ENCODE measurements at places on chromosomes 5 and 9.

DNA sequence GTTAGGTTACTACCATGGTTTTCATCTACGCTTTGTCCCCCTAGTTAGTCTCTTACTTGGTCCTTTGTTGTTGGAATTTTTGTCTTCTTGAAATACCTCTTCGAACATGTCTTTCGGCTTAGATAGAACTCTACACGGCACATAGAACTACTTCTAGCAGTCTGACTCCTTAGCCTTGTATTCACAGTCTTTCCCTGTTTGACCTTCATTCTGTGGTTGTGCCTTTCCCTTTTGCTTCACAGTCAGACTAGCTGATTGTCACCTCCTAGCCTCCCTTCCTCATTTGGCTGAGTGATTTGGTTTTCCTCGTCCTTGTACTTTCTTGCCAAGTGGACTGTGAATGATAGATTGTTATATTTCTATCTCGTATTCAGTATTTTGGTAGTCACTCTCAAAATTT, 10.7 kb downstream of the SMAD5 start:
- no peak overlapping the region for H3K4me3 ChIP-seq
- DNase-seq, result no peak
- H3K27me3 ChIP-seq, result no peaks in the 10 kb centered on the region
- H3K36me3 ChIP-seq, result no peaks in the 10 kb centered on the region

DNA sequence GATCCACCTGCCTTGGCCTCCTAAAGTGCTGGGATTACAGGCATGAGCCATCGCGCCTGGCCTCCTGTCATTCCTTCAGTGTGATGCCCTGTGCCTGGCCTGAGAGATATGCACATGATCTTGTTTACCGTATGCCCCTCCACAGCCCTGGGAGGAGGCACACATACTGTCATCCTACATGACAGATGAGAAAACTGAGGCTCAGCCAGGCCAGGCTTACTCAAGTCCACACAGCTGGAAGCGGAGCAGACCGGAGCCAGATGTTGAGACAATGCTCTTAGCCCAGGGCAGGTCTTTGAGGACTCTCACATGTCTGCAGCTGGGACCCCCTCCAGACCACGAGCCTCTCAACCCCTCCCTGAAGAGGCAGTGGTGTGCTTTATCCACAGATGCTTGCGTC, 38.7 kb upstream of the SH3PXD2B start:
- no peaks in the 10 kb centered on the region for H3K4me1 ChIP-seq
- H3K36me3 ChIP-seq, result no peaks in the 10 kb centered on the region
- H3K27me3 ChIP-seq, result peaks cover 64% of the 10 kb centered on the region
- no peak for DNase-seq

DNA sequence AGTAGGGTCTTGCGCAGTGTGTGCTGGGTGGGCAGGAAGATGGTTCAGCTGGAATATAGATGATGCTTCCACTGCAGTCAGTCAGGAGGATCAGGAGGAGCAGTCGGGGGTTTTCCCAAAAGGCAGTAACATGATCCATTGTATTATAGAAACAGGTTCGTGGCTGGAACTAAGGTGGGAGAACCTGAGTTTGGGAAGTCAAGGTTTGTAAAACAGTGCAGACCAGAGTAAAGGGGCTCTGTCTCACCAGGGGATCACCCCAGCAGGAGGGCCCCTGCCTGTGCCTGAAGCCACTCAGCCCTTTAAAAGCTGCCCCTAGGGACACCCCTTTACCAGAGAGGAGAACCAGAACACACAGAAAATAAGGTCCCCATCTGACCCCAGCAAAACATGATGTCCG, 213.4 kb downstream of the AUH start:
- no peak overlapping the region for H3K4me3 ChIP-seq
- no peak for DNase-seq

- H3K4me1 ChIP-seq, result no peaks in the 10 kb centered on the region
- H3K27ac ChIP-seq, result no peak overlapping the region
- H3K27me3 ChIP-seq, result peaks cover 3% of the 10 kb centered on the region
- DNase-seq, result no peak
Observed at GRCh38 chr5:39696672-39697398, 272.1 kb upstream of the DAB2 start.

GRCh38 chr9:34992376-34992951, 2.9 kb downstream of the DNAJB5 start:
- no peaks in the 10 kb centered on the region for H3K27me3 ChIP-seq
- H3K4me1 ChIP-seq, result peaks cover 44% of the 10 kb centered on the region
- H3K36me3 ChIP-seq, result peaks cover 14% of the 10 kb centered on the region
- H3K4me3 ChIP-seq, result no peak overlapping the region
- DNase-seq, result peak; percentile 94

- no peak for DNase-seq
- H3K4me1 ChIP-seq, result no peaks in the 10 kb centered on the region
- no peak overlapping the region for H3K27ac ChIP-seq
- no peak overlapping the region for H3K4me3 ChIP-seq
- no peaks in the 10 kb centered on the region for H3K27me3 ChIP-seq
Observed at GRCh38 chr5:137838976-137839375, 28.7 kb upstream of the MYOT start.

DNA sequence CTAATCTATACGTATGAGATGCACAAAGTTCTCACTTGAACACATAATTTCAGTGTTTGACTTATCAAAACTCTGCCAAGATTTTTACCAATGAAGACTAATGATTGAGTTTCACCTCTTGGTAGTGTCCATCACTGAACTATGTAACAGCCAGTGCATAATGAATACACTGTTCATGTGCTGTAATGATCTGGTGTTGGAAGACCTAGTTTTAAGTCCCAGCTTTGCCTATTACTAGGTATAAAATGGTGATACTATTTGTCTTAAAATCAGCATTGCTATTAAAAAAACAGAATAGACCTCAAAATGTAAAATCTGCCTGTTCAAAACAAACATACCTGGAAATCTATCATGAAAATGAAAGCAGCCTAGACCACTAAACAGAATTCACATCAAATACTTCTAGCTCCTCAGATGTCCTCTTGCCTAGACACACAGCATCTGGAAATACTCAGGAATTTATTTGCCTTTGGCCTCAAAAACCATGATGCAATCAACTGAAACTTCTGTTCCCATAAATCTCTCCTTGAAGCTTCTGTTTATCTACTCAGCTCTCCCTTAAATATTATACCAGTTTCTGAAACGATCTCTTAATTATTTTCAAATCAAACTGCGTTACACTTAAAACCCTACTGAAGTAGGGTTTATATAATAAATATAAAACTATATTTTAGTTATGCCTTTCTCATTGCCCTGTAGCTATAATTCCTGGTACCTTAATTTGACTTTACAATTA, 38.1 kb downstream of the MRPS27 start:
- no peaks in the 10 kb centered on the region for H3K27me3 ChIP-seq
- no peak overlapping the region for H3K4me3 ChIP-seq
- DNase-seq, result peak; percentile 91
- peaks cover 4% of the 10 kb centered on the region for H3K36me3 ChIP-seq
- H3K4me1 ChIP-seq, result peaks cover 7% of the 10 kb centered on the region

DNA sequence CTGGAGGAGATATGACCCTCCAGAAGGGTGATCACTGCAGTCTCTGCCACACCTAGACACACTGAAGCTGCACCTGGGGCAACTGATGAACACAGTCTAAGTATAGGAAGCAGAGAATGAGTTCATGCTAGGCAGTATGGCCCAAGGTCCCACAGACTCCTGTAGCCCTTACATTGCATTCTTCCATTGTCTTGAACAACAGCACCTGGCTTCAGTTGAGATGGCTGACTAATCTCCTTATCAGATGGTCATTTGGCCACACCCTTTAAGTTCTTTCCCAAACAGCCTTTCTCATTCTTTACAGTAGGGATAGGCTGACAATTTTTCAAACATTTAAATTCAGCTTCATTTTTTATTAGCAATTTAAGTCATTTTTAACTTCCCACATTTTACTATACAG, 23.1 kb downstream of the CENPK start:
- H3K4me1 ChIP-seq, result no peaks in the 10 kb centered on the region
- H3K27ac ChIP-seq, result no peak overlapping the region
- no peaks in the 10 kb centered on the region for H3K27me3 ChIP-seq
- no peak for DNase-seq
- H3K36me3 ChIP-seq, result peaks cover 3% of the 10 kb centered on the region

- H3K4me1 ChIP-seq, result peaks cover 9% of the 10 kb centered on the region
- H3K4me3 ChIP-seq, result no peak overlapping the region
- H3K27me3 ChIP-seq, result no peaks in the 10 kb centered on the region
- H3K36me3 ChIP-seq, result no peaks in the 10 kb centered on the region
- H3K27ac ChIP-seq, result no peak overlapping the region
- DNase-seq, result no peak
Observed at GRCh38 chr5:172744123-172745104, 26.6 kb downstream of the DUSP1 start.

- no peaks in the 10 kb centered on the region for H3K4me1 ChIP-seq
- no peak for DNase-seq
- no peaks in the 10 kb centered on the region for H3K36me3 ChIP-seq
- H3K27ac ChIP-seq, result no peak overlapping the region
- H3K27me3 ChIP-seq, result no peaks in the 10 kb centered on the region
- H3K4me3 ChIP-seq, result no peak overlapping the region
Observed at GRCh38 chr5:99010294-99010693, 81.5 kb upstream of the CHD1 start.

GRCh38 chr5:6765612-6766525, 52.6 kb downstream of the TENT4A start:
- H3K36me3 ChIP-seq, result no peaks in the 10 kb centered on the region
- peak; percentile 63 for DNase-seq
- no peaks in the 10 kb centered on the region for H3K27me3 ChIP-seq
- H3K4me3 ChIP-seq, result no peak overlapping the region

DNA sequence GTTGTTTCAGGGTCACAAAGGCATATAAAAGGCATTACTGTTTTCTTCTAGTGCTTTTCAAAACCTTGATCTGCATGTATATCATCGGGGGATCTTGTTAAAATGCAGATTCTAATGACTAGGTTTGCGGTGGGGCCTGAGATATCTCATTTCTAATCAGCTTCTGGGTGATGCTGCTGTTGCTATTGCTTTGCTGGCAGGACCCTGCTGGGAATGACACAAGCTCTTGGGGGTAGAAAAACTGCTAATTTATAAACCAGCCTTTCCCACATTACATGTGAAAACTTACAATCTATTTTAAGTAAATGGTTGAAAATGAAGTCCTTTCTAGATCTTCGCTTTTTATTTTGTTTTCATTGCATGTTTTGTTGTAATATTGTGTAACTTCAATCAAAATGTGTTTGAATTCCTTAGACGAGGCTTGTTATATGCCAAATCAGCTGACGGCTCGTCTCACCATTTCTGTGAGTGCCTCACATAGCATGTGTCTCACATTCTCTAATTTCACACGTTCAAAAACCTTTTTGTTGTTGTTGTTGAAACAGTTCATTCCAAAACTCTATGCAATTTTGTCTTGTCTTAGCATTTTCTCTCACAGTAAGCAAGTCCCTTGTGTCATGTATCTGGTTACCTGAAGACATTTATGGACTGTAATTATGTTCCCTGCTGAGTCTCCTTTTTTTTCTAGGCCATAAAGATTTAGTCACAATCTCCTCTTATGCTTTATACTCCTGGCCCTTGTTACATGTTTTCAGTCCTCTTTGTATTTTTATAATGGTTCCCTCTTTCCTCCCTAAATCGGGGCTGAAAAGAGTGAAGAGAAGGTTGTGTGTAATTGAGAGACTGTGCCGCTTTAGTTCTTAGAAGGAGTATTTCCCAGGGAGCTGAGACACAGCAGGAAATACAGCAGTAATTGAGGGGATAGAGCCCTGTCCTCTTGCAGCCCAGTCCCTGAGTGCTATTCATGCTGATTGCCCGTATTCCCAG, 521.0 kb upstream of the SEMA6A start:
- no peaks in the 10 kb centered on the region for H3K27me3 ChIP-seq
- no peaks in the 10 kb centered on the region for H3K36me3 ChIP-seq
- no peaks in the 10 kb centered on the region for H3K4me1 ChIP-seq
- H3K27ac ChIP-seq, result no peak overlapping the region
- no peak overlapping the region for H3K4me3 ChIP-seq

DNA sequence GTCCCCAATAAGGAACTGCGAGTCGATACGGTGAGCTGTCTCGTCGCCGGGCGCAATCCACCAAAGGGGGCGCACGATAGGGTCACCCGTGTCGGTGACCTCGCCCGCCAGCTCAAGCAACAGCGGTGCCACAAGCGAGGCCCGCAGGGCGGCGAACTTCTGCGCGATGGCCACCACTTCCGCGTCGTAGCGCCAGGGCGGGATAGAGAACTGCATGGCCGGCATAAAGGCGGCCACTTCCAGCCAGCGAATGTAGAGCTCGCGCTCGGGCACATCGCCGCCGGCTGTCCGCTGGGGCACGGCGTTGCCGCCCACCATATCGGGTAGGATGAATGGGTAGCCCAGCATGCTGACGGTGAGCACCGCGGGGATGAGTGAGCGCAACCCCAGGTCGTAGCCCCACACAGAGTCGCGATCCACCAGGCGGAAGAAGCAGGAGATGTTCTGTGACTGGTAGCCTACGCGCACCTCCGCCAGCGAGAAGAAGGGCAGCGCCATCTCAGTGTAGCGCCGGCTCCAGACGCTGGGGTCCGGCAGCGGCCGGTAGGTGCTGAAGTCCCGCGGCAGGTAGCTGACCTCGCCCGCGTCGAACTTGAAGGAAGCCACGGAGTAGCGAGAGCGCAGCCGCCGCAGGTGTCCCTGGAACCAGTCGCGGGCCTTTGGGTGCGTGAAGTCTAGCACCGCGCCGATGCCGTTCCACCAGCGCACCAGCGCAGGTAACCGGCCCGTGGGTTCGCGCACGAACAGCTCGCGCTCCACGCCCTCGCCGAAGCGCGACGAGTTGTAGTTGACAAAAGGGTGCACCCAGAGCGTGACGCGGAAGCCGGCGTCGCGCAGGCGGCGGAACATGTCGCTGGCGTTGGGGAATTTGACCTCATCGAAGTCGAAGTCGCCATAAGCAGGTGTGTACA, 5.5 kb downstream of the MYORG start:
- peak overlapping the region; percentile 14 for H3K4me3 ChIP-seq
- no peak for DNase-seq
- H3K27ac ChIP-seq, result no peak overlapping the region
- H3K4me1 ChIP-seq, result peaks cover 2% of the 10 kb centered on the region
- H3K36me3 ChIP-seq, result peaks cover 3% of the 10 kb centered on the region
- H3K27me3 ChIP-seq, result peaks cover 26% of the 10 kb centered on the region

DNA sequence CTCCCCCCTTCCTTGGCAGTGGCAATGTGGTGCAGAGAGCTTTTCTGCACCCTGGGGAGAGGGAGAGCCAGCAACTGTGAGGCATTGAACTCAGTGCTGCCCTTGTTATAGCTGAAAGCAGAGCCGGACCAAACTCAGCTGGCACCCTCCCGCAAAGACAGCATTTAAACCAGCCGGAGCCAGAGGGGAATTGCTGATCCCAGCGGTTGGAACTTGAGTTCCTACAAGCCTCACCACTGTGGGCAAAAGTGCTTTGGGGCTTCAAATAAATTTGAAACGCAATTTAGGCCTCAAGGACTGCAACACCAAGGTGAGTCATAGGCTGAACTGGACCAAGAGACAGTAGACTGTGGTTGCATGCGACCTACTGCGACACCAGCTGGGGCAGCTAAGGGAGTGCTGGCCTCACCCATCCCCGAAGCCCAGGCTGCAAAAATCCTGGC, 207.6 kb upstream of the CDKN2B start:
- peaks cover 7% of the 10 kb centered on the region for H3K4me1 ChIP-seq
- DNase-seq, result peak; percentile 82
- no peak overlapping the region for H3K27ac ChIP-seq
- no peak overlapping the region for H3K4me3 ChIP-seq
- H3K36me3 ChIP-seq, result no peaks in the 10 kb centered on the region

- H3K36me3 ChIP-seq, result no peaks in the 10 kb centered on the region
- no peak overlapping the region for H3K4me3 ChIP-seq
- DNase-seq, result no peak
- H3K4me1 ChIP-seq, result peaks cover 4% of the 10 kb centered on the region
- H3K27me3 ChIP-seq, result no peaks in the 10 kb centered on the region
Observed at GRCh38 chr9:107221321-107221720, 61.8 kb upstream of the RAD23B start.

All from IMR-90 (cell line).